Activated CD4-positive, alpha-beta T cell treated with anti-CD3 and anti-CD28 coated beads for 24 hours (primary cell): ENCODE measurements at places on chromosomes 2 and 18.

GRCh38 chr2:142165790-142166189, 35.0 kb upstream of the LRP1B start:
- no peak for DNase-seq

DNA sequence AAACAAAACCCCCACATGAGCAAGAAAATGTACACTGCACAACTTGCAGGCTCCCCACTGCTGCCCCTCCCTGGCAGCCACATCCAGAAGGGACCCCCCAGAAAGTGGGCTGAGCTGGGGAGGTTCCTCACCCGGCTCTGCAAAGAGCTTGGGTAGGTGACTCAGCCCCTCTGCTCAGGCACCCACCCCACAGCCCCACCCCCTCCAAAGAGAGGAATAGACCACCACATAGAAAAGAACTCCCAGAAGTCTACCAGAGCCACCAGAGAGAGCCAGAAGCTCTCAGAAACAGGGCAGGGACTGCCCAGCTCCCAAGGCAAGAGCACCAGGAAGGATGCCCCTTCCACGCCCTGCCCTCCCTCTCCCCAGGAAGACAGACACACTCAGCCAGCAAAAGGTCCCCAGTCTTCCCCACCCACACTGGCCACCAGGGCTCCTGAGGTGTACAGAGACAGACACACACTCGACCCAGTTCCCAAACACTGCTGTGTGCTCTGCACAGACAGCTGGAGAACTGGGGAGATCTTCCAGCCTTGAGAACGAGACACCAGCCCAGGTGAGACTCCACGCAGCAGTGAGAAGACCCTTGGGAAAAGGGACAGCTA, 28.2 kb downstream of the BIN1 start:
- no peak for DNase-seq

DNA sequence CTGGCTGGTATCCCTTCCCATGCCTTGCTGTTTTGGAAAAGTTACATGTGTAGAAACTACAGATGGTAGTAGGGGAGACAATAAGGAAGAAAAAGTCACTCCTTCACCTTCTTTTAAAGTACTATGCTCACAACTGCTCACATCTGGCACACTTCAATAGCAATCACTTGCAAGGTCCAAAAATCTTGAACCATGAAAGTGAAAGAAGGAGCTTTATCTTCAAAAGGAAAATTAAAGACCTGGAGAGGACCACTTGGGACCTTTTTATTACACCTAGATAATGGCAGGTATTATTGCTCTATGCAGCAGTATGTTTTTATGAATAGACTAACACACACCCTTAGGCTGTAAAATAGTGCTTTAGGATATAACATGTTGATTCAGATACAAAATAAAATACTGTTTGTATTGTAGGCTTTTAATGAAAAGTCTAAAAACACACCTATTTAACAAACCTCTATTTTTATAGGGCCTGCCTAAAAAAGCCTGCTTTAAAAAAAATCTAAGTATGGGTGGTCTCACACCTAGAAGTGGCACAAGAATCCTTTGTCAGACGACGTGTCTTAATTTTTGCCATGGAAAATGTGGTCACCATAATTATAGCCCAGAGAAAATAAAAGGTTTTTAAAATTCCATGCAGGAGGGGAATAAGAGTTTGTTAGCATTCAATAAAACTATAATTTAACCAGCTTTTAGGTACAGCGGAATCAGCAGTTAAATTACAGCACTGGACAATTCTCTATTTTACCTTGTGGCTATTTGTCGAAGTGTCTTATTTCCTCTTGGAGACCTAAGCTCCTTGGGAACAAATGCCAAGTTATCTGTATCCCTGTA, 124.0 kb downstream of the BCL2 start:
- no peak for DNase-seq

DNA sequence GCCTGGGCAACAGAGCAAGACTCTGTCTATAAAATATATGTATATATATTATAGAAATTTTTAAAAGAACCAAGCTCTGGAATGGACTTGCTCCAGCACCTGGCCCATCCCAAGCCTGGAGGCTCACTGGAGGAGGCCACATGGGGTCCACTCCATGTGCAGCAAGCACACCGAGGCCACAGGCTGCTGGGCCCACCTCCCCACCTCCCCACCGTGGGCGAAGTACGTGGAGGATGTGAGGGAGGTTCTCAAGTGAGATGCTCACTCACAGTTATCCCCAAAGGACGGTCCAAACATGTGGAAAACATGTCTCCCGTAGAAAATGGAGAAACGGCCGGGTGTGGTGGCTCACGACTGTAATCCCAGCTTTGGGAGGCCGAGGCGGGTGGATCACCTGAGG, 13.9 kb upstream of the RAB17 start:
- no peak for DNase-seq

DNA sequence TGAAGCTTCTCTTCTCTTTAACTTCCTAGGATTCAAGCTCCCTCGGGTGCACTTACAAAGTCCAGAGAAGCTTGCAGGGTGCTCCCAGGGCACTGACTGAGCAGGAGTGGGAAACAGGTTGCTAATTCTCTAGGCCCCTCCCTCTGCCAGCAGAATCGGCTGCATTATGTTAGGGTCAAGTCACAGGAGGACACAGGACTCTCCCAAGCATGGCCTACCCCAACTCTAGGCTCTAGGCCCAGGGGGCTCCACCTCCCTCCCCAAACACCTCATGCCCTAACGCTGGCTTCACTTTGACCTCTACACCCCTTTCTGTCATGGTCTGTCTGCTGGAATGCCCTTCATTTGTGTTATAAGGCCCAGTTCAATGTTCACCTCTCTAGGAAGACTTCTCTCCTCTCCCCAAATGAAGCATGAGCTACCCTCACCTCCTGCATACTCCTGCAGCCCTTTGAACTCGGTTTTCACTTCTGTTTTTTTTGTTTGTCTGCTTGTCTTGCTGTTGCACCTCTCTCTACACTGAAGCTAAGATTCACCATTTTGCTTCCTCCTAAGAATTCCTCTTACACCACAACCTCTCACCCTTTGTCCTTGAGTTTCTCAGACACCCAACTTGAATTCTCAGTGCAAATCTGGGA, 521.8 kb upstream of the ID2 start:
- DNase-seq, result no peak

GRCh38 chr2:188601927-188602326, 310.3 kb downstream of the GULP1 start:
- DNase-seq, result no peak
